Hematopoietic multipotent progenitor cell treated with erythropoietin and hydrocortisone succinate and interleukin-3 and kit ligand, for 4 days (in vitro differentiated cells): ENCODE measurements at places on chromosomes 11 and 22.

- peak; percentile 14 for DNase-seq
Observed at GRCh38 chr22:49026494-49027367, 800.9 kb downstream of the BRD1 start.

GRCh38 chr11:122153746-122154145 lies 37.7 kb upstream of the BLID start:
- DNase-seq = no peak

DNA sequence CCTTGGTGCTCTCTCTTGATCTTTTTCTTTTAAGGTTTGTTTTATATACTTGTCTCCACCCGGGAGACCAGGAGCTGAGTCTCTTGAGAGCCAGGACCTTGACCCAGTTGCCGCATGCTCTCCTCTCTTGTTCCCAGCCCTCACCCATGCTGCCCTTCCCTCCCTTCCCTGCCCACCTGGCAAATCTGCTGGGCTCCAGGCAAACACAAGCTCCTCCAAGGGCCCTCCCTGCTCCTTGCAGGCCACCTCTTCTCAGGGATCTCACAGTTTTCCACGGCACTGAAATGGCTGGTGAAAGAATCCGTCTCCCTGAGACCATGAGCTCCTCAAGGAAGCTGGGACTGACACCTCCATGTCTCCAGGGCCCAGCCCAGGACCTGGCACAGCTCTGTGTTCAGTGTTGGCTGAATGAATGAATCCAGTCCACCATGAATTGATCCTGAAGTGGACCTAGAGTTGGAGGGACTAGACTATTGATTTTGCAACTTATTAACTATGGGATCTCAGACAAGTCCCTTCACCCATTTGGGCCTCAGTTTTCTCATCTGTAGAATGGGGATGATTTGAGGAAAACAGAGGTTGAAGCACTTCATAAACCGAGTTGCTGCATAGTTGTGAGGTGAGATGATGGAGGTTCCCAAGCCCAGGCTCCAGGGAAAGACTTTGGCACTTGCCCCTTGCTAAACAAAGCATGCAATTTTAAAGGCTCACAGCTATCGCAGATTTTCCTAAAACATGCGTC lies 25.1 kb upstream of the FBLN1 start:
- DNase-seq = no peak

GRCh38 chr11:65042891-65043290 lies 1.9 kb downstream of the SAC3D1 start:
- DNase-seq = peak; percentile 29

- no peak for DNase-seq
Observed at GRCh38 chr22:33806191-33806590, 114.1 kb downstream of the LARGE1 start.

DNA sequence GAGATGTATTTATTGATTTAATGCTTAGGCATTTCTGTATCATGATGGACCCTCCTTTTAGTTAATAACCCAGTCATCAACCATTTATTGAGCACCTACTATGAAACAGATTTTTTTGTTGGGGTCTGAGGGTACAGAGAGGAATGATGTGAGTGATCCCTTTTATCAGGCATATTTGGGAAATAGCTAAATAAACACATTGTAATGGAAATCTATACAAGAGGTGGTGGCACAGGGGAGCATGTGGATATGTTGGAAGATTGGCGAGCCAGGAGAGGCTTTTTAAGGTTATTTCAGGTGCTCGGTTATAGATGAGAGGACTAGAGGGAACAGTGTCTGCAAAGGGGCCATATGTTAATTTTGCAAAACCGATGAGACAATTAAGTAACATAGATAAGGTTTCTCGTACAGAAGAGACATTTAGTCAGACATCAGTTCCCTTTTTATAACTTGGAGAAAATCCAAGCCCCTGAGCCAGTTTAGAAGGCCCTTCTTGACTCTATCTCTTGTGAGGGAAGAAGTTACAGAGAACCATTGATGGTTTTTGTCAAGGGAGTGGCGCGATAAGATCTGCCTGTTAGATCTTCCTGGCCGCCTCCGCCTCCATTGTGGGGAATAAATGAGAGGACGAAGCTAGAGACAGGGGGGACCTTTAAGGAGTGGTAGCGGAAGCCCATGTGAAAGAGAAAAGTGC lies 2.0 kb downstream of the ATXN10 start:
- peak; percentile 89 for DNase-seq

GRCh38 chr11:5713695-5714094 lies 22.6 kb upstream of the OR56B1 start:
- peak; percentile 90 for DNase-seq

DNA sequence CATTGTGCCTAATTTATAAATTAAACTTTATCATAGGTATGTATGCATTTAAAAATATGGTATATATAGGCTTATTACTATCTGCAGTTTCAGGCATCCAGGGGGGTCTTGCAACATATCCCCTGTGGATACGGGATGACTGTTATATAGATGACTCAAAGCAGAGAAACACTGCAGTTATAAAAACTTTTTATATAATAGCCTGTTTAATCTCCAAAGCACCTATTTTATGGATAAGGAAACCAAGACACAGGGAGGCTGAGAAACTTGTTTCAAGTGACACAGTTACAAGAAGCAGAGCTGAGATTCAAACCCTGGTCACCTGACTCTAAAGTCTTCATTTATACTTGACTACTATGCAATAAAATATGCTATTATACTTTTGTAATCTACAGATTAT lies 897.7 kb downstream of the KCNA4 start:
- DNase-seq = no peak

DNA sequence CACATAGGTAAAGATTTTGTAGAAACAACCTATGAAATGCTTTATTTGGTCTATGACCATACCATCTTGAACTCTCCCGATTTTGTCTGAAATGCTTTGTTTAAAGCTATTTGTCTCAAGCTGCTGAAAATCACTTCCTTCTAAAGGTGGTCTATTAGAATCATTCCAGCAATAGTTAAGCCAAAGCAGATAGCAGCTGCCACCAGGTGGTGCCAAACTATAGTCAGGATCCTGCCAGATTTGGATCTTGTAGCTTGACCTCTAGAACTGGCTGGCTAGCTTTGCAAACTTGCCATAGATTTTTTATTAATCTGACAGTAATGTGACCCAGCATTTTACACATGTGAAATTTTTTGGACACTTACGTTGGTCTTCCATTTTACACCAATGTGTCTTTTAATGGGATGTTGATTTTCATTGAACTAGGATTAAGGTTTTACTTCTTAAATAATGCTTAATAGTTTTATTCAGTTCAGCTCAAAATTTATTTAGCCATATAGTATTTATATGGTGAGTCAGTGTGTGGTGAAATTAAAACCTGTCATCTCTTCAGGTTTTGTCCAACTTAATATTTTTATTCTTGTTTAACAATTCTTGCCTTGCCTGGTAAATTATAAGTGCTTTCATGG lies 19.7 kb downstream of the CTR9 start:
- DNase-seq = peak; percentile 69

- DNase-seq = peak; percentile 75
Observed at GRCh38 chr11:21456186-21456585, 736.7 kb upstream of the ANO5 start.

- no peak for DNase-seq
Observed at GRCh38 chr11:85758026-85758425, 52.9 kb downstream of the SYTL2 start.

DNA sequence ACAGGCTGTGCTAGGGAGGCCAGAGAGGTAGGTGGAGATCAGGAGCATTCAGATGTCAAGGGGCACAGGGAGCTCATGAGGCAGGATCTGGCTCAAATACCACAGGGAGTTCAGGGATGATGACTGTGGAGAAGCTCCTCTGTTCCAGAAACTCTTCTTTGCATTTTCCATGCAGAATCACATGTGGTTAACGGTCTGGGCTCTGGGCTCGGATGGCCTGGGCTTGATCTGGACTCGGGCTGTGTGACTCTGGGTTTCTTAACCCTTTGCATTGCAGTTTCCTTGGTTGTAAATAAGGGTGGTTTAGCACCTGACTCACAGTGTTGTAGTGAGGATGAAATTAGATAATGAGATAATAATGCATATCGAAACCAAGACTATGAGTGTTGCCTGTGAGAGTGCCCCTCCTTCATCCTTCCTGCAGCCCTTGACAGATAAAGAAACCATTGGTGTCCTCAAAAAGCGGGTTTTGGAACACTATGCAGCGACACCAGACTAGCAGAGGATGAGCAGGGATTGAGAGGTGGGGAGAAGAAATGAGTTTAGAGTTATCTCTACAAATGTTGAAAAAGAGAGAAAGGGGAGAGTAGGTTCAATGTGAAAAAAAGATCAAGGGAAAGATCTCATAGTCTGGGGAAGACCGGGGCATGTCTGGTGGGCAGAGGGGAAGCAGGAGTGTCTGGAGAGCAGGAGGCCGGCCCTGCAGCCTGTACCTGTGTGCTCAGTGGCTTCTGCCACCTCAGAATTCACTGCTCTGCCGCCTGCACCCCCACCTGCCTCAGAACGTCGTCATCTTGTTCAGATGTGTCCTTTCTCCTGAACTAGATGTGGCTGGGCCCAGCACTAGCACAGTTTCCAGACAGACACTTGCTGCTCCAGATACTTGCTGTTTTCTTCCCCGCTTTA lies 197.8 kb upstream of the SORL1-AS1 start:
- no peak for DNase-seq

- no peak for DNase-seq
Observed at GRCh38 chr11:44834846-44835245, 108.1 kb downstream of the TSPAN18 start.

GRCh38 chr22:41947424-41948080 lies 600 bp upstream of the CENPM start:
- DNase-seq = no peak

DNA sequence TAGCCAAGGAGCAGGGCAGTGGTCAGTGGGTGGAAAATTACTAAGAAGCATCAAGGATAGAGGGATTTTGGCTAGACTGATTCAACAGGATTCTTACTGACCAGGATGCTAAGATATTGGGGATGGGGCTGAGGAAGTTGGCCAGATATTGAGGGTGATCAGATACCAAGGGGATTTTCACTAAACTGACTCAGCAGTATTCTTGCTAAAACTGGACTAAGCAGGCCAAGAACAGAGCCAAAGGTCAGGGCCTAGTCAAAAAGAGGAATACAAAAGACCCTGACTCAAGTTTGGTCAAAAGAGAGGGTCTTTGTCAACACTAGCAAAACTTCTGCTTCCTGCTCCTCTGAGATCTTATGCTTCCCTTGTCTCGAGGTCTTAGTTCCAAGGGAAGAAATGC lies 38.6 kb upstream of the DEUP1 start:
- DNase-seq = no peak

GRCh38 chr11:6006395-6006794 lies 351 bp downstream of the OR56A4 start:
- no peak for DNase-seq

DNA sequence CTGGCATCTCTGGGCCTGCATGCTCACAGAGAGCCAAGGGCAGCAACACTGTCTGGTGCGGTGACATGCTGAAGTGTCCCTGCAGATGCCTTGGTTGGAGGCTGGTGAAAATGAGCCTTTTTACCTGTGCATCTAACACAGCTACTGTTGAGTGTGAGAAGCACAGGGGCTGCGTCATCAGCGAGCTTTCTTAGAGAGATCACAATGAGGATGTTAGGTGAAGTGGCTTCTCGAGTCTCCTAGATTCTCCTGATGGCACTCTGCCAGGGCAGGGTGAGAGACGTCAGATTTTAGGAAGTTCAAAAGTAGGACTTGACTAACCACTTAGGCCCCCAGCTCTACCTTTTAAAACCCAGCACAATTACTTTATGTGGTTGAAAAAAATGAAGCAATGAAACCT lies 3.6 kb upstream of the SLC15A3 start:
- peak; percentile 10 for DNase-seq

DNA sequence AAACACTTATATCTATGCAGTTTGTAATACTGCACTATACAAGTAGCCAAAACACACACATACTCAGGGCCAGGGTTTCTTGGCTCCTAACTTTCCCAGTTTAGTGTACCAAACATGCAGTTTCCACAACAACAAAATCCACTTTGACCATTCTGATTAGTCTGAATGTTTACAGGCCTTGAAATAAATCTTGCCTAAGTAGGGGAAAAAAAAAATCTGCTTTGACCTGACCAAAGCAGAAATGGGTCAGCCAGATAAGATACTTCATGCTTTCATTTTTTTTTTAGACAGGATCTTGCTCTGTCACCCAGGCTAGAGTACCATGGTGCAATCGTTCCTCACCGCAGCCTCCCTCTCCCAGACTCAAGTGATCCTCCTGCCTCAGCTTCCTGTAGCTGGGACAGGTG lies 10.1 kb downstream of the PRR14L start:
- no peak for DNase-seq

- DNase-seq = peak; percentile 66
Observed at GRCh38 chr11:69948256-69949141, 129.3 kb upstream of the FGF3 start.

- peak; percentile 73 for DNase-seq
Observed at GRCh38 chr11:2779981-2780849, 80.4 kb upstream of the KCNQ1OT1 start.

DNA sequence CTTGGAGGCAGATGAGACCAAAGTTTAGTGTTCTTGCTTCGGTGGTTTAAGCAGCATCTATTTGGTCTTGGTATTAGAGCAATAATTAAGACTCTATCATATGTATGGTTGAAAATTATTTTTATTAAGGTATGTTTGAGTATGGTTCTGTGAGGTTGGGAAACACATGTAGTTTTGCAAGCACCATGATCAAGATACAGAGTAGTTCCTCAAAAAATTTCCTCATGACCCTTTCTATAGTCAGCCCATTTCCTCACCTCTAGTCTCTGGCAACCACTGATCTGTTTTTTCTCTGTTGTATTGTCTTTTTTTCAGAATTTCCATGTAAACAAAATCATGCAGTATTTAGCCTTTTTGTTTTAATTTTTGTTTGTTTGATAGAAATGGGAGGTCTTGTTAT lies 18.4 kb downstream of the MTMR3 start:
- peak; percentile 82 for DNase-seq

DNA sequence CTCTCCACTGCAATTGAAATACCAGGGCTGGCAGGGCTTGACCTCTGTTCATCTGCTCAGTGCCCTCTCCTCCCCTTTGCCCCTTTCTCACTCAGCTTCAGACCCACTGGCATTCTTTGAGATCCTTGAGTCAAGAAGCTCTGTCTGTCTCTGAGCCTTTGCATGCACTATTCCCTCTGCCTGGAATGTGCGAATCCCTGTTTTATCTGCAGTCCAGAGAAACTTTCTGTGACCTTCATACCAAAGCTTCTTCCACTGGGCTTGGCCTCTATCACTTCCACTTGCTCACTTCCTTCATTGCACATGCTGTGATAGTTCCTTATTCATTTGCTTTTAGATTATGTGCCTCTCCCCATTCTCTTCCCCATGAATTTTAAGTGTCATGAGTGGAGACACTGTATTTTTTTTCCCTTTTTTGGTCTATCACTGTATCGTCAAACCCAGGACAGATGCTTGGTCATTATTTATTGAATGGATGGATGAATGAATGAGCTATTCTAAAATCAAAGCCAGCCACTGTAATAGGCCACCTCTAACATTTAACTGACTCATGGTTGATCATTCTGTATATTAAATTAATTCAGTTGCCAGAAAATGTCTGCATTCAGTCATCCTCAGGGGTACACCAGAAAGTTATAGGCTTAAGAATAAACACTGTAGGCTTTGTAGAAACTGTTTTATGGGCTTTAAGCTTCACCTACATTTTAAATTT lies 88.7 kb upstream of the TIMP3 start:
- no peak for DNase-seq
